ENCODE measurements at places on chromosomes 16 and 17.

DNA sequence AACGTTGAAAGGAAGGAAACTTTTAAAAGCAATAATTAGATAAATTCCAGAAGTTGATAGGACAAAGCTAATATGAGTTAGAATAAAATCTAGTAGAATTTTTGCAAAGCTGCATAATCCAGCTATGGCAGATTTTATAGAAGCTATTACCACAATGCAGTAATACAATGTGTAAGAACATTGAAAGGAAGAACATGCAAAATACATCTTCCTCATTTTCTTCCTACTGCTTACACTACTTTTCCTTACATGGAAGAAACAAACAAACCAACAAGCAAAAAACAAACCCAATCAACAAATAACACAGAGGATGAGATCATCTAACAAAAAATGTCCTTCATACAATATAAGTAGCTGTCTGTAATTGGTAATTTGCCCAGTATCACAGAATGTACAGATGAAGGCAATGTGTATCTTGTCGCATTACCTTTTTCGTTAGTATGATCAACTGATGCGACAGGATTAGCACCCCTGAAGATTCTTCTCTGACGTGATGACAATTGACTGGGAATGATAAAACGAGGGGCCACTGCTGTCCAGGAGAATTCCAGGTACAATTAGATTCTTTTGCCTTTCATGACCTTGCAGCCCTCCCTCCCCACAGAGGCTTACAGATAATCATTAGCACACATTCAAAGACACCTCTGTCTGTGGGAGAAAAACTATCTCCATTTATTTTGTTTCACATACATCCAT, 21.2 kb upstream of the LRRC37A start:
- no peak for DNase-seq

GRCh38 chr17:46109603-46110189, 83.5 kb downstream of the KANSL1 start:
- no peak for DNase-seq

DNA sequence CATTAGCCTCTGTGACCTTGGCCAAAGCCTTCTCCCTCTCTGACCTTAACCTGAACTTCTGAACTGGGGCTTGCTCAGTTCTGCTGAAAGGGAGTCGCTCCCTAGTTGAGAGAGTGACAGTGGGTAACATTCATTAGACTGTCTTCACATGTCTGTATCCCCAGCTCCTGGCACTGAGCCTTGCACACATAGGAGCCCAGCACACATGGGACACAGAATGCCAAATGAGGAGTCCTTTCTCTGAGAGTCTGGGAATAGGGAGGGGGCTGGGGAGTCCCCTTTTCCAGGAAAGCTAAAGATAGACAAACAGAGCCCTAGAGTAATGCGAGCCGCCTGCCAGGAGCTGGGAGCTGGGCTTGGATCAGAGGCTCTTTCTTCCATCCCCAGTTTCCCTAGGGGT, 2.5 kb downstream of the TAC4 start:
- DNase-seq = peak; percentile 71

DNA sequence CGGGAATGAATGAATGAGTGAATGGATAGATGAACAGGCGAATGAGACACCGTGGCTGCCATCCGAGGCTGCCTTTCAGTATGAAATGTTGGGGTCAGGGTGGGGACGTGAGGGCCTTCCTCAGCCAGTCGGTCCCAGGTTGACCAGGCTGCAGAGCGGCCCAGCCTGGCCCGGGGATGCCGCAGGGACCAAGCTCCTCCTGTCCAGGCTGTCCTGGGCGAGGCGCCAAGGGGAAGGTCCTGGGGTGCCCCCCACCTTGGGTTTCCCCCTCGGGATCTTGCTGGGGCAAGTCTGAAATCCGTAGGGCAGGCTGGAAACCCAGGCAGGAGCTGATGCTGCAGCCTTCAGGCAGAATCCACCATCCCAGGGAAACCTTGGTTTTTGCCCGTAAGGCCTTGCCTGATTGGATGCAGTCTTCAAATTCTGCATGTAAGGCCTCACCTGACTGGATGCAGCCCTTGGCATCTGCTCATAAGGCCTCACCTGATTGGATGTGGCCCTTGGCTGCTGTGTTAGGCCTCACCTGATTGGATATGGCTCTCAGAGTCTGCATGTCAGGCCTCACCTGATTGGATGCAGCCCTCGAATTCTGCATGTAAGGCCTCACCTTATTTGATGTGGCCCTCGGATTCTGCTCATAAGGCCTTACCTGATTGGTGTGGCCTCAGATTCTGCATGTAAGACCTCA, 61.7 kb upstream of the ZNF469 start:
- DNase-seq = no peak

DNA sequence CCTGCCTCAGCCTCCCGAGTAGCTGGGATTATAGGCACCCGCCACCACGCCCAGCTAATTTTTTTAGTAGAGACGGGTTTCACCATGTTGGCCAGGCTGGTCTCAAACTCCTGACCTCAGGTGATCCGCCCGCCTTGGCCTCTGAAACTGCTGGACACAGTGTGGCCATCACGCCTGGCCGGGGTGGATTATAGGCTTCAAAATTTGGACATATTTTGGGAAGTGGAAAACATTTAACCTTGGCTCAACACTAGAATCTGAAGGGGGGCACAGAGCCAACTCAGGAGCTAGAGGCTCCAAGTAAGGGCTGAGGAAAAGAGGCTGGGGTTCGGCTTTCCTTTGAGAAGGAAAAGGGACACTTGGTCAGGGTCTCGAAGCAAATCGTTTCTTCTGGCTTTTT, 2.2 kb upstream of the CDK5R1 start:
- no peak for DNase-seq

DNA sequence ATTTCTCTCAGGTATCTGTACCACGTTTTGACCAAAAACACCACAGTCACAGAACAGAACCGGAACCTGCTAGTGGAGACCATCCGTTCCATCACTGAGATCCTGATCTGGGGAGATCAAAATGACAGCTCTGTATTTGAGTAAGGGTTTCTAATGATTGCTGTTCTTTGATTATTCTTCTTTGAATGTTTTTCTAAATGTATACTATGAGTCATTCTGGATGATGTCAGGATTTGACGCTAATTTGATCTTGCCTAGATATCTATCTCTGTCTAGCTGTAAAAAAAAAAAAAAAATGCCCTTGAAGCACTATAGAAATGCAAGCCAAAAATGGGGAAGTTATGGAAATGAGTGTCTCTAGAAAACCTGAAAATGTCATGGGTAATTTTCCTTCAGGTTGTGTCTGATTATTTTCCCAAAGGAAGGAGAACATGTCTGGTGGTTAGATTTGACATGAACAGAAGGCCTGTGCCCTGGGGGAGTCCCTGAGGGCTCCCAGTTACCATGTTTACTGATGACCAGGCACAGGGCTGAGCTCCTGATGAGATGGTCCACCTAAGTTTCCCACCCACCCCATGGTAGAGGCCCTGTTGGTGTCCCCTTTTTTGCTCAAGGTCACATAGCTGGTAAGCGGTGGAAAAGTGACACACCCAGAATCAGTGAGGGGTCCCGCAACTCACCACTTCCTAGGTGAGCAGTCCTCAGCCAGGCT, 13.6 kb downstream of the CLEC16A start:
- no peak for DNase-seq

DNA sequence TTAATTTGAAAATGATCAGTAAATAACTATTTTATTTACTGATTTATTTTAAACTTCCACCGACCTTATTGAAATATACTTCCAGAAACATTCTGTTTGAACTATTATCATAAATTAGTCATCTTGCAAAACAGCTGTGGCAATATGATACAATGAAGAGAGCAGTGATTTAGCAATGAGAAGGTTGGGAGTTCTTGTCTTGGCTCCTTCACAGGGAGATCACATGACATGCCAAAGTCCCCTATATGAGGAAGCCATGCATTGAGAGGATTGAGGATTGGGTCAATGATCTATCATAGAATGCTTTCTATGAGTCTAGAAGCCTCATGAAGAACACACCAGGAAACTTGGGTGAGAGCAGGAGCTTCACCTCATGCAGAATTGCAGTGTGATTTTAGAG, 222.7 kb downstream of the LGALS9B start:
- DNase-seq = no peak

- no peak for DNase-seq
Measured at GRCh38 chr16:72552654-72553053, 380.7 kb upstream of the PMFBP1 start.

- no peak for DNase-seq
Measured at GRCh38 chr16:79261481-79261940, 339.0 kb downstream of the MAF start.

- no peak for DNase-seq
Measured at GRCh38 chr17:35879773-35880654, at the start of gene CCL5. Gene CCL5, minus strand, starts transcription at chr17:35880360.

- DNase-seq = no peak
Measured at GRCh38 chr17:76532072-76532651, 5.3 kb downstream of the CYGB start.

DNA sequence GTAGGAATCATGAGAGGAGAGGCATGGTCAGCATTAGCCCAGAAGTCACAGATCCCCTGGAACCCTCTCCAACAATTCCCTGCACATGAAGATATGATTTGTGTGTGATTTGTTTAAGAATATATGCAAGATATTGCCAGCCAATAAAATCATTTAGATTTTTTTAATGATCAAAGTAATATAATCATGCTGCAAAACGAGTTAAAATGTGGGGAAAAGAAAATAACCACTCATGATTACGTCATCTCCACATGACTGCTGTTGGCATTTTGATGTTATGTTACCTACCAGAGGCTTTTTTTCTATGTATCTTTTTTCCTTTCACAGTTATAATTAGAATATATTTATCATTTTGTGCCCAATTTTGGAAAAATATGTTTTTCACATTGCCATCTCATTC, 22.4 kb downstream of the SLC35G3 start:
- no peak for DNase-seq

- DNase-seq = peak; percentile 64
Measured at GRCh38 chr17:49210158-49211029, at the start of the genes ABI3 and GNGT2. Gene ABI3, plus strand, starts transcription at chr17:49210707. Its CDS starts 18 bp downstream, at chr17:49210725. Gene GNGT2, minus strand, starts transcription at chr17:49210574. Its CDS starts 3,152 bp downstream, at chr17:49207422.
